WTC11 (cell line): ENCODE measurements at places on chromosomes 12 and 14. TPM values are rescaled to one million over a fixed set of nuclear protein-coding genes. Genes with fewer than 3 reads are reported as not detected.

DNA sequence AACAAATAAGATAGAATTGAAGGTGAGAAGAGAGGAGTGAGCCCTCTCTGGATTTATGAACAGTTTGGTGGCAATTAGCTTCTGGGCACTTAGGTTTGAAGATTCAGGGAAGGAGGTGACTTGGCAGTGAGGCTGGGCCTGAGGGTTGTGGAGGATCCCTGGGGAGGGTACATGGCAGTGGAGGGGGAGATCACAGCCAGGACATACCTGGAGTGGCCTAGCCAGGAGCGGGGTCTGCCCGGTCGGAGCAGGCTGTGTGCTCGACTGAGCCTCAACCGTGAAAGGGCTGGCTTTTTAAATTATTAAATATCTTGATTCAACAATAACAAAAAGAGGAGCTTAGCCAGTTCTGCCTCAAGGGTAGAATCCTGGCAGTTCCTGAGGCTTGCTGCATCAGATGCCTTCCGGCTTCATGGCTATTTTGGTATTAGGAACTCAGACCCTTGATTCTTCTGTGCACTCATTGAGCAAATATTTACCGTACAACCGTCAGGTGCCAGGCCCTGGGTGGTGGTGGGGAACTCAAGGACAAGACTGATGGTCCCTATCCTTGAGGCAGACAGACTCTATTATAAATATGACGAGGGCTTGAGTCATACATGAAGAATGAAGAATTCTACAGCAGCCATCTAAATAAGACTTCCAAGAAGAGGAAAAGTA is 73.4 kb downstream of the SPTB start:
- no peak for DNase-seq
- H3K27me3 ChIP-seq = no peaks in the 10 kb centered on the region
- no peak overlapping the region for H3K27ac ChIP-seq
- H3K36me3 ChIP-seq = no peaks in the 10 kb centered on the region
- H3K4me3 ChIP-seq = no peak overlapping the region

DNA sequence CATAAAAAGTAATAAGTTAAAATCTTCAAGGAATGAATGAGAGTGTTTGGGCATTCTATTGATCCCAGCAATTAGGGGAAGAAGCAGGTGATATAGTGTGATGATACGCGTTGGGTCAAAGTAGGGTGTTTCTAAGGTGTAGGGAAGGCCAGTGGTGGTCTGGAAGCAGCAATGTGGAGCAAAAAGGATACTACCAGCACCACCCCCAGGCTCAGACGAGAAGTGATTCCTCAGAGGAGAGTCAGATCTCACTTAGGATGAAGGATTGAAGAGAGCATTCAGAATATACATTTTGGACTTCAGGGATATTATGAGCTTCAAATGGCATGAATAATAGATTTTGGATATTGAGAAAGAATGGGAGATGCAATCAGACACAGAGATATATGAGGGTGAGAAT is 497.6 kb downstream of the RMST start:
- DNase-seq = peak; percentile 23
- no peak overlapping the region for H3K27ac ChIP-seq
- no peak overlapping the region for H3K4me3 ChIP-seq
- H3K27me3 ChIP-seq = no peaks in the 10 kb centered on the region
- H3K4me1 ChIP-seq = no peaks in the 10 kb centered on the region

DNA sequence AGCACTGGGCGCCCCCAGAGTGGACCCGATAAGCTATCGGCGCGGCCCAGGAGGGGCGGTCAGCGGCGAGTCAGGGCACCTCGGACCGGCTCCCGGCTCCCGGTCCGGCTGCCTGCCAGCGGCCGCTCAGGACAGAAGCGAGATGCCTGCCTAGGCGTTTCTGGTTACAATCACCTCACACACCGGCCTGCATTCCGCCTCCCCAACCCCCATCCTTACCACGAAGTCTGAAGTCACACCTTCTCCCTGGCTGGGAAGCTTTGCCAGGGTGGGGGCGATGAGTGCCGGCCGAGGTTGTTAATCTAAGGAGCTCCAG is 42.6 kb upstream of the TBX5 start:
- H3K4me3 ChIP-seq = peak overlapping the region; percentile 41; the same call in 1 of the 2 replicates
- H3K27me3 ChIP-seq = peaks cover 100% of the 10 kb centered on the region
- H3K27ac ChIP-seq = no peak overlapping the region
- peaks cover 54% of the 10 kb centered on the region for H3K4me1 ChIP-seq
- DNase-seq = peak; percentile 56

GRCh38 chr12:4273652-4274395 is at the start of gene CCND2:
TSS of gene CCND2 (plus strand) at chr12:4273762. CDS start at chr12:4274041, 279 bp downstream.
- peaks cover 38% of the 10 kb centered on the region for H3K4me1 ChIP-seq
- H3K27me3 ChIP-seq = peaks cover 9% of the 10 kb centered on the region; the same call in 1 of the 2 replicates
- H3K27ac ChIP-seq = peak within 1 kb of the TSS; percentile 96
- peak; percentile 88 for DNase-seq
- H3K4me3 ChIP-seq = peak within 1 kb of the TSS; percentile 91
- peaks cover 37% of the 10 kb centered on the region for H3K36me3 ChIP-seq

- peaks cover 99% of the 10 kb centered on the region for H3K36me3 ChIP-seq
- H3K4me3 ChIP-seq = no peak overlapping the region
- H3K27ac ChIP-seq = no peak overlapping the region
- DNase-seq = no peak
- peaks cover 23% of the 10 kb centered on the region for H3K27me3 ChIP-seq
- H3K4me1 ChIP-seq = no peaks in the 10 kb centered on the region
These were observed 23.8 kb downstream of the ZNF891 start for GRCh38 chr12:133106253-133106652.

DNA sequence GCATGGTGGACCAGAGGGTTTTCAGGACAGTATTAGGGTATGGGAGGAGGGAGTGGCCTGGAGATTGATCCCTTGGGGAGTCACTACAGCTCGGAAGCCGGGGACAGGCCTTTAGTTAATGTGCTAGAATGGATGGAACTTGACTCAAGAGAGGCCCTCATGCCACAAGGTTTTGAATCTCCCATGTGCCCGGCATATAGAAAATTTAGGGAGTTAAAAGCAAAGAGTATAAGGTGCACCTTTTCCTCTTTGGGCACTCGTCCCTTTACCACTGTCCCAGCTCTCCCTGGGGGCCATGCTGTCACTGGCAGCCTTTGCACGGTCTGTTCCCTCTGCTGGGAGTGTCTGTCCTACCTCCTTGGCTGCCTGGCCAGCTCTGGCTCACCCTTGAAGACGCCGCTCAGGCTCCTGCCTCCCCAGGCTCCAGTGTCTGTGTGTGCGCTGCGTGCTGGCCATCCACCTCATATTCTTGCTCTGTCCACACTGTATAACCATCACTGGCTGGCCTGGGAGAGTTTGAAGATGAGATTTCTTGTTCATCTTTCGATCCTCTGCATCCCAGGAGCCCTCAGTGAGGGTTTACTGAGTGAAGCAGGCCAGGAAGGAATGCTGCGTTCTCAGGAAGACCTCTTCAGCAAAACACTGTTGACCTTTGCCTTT is 161.3 kb downstream of the ZFP36L1 start:
- no peaks in the 10 kb centered on the region for H3K36me3 ChIP-seq
- H3K4me1 ChIP-seq = peaks cover 42% of the 10 kb centered on the region
- H3K27me3 ChIP-seq = peaks cover 6% of the 10 kb centered on the region; the same call in 1 of the 2 replicates
- DNase-seq = no peak
- H3K4me3 ChIP-seq = no peak overlapping the region

- H3K4me1 ChIP-seq = no peaks in the 10 kb centered on the region
- DNase-seq = no peak
- no peaks in the 10 kb centered on the region for H3K27me3 ChIP-seq
- no peak overlapping the region for H3K4me3 ChIP-seq
- no peaks in the 10 kb centered on the region for H3K36me3 ChIP-seq
These were observed 113.0 kb downstream of the BEGAIN start for GRCh38 chr14:100474196-100474595.

DNA sequence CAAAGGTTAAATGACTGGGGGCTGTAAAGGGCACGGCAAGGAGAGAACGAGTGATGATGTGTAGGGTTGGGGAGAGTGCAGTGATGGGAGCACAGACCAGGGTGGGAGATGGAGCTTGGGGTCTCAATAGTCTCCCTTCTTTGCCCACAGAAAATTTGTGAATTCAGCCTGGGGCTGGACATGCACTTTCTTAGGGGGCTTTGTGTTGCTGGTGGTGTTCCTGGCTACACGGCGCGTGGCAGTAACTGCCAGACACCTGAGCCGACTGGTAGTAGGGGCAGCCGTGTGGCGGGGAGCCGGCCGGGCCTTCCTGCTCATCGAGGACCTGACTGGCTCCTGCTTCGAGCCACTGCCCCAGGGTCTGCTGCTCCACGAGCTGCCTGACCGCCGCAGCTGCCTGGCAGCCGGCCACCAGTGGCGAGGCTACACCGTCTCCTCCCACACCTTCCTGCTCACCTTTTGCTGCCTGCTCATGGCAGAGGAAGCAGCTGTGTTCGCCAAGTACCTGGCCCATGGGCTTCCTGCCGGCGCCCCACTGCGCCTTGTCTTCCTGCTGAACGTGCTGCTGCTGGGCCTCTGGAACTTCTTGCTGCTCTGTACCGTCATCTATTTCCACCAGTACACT is 1.7 kb downstream of the FITM1 start:
- no peak overlapping the region for H3K27ac ChIP-seq
- DNase-seq = no peak
- peaks cover 18% of the 10 kb centered on the region for H3K4me1 ChIP-seq

- no peak overlapping the region for H3K27ac ChIP-seq
- no peaks in the 10 kb centered on the region for H3K36me3 ChIP-seq
- no peak overlapping the region for H3K4me3 ChIP-seq
- peaks cover 7% of the 10 kb centered on the region for H3K4me1 ChIP-seq
- DNase-seq = no peak
- H3K27me3 ChIP-seq = no peaks in the 10 kb centered on the region
These were observed 316.8 kb downstream of the SNAPC1 start for GRCh38 chr14:62079038-62079437.

GRCh38 chr14:78950649-78951048 is 780.5 kb downstream of the NRXN3 start:
- H3K4me3 ChIP-seq = no peak overlapping the region
- H3K4me1 ChIP-seq = no peaks in the 10 kb centered on the region

DNA sequence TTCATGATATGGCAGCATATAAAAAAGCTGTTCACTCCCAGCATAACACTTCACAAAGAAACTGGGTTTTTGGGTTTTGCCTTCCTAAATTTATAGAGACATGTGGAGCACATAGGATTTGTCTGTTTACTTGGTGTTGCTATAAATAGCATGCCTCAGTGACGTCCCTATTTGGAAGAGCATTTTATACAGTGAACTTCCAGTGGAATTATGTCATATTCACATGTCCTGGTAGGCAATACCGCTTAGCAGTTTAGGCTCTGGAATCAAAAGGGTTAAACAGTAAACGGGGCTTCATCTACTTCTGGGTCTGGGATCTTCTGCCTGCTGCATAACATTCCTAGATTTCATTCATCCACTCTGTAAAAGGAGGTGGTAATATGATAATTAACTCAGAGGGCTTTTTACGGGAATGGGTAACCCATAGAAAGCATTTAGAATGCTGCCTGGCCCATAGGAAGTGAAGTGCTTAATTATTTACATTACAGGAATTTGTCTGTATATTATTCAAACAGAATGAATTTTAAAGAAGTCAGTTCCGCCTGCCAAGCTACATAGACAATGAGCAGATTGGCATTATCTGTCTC is 396.1 kb downstream of the TMTC2 start:
- DNase-seq = no peak
- peaks cover 12% of the 10 kb centered on the region for H3K4me1 ChIP-seq
- 0 out of 2 replicates have a peak, but pooled peaks cover 6% of the 10 kb centered on the region for H3K36me3 ChIP-seq
- H3K27me3 ChIP-seq = no peaks in the 10 kb centered on the region

DNA sequence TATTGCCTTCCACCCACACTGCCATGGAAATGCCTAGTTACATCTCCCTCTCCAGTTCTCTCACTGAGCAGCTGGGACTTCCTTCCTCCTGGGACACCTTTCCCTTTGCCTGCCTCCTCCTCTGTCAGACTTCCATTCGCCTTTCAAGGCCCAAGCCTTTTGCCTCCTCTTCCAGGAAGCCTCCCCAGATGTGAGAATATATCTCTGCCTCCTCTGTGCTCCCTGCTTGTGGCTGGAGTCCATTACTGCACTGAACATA is 3.1 kb downstream of the IFI27L2 start:
- peaks cover 11% of the 10 kb centered on the region for H3K4me1 ChIP-seq
- no peak overlapping the region for H3K4me3 ChIP-seq
- no peak for DNase-seq
- no peaks in the 10 kb centered on the region for H3K36me3 ChIP-seq

The COQ10A gene
- total RNA-seq = 22.7 to 26.2 TPM (median 24.4 TPM) in 3 replicates

The RDH16 gene
- 0.85 to 1.2 TPM (median 1.0 TPM) in 3 replicates for total RNA-seq

The CLEC4D gene
- total RNA-seq = 0.09 to 0.16 TPM in 2 of 3 replicates, not detected in the other

The INF2 gene
- 69.0 to 82.4 TPM (median 72.4 TPM) in 3 replicates for total RNA-seq

The ALG10 gene
- total RNA-seq = 12.9 to 16.3 TPM (median 16.0 TPM) in 3 replicates
